ENCODE measurements at places on chromosomes 2 and 18.

DNA sequence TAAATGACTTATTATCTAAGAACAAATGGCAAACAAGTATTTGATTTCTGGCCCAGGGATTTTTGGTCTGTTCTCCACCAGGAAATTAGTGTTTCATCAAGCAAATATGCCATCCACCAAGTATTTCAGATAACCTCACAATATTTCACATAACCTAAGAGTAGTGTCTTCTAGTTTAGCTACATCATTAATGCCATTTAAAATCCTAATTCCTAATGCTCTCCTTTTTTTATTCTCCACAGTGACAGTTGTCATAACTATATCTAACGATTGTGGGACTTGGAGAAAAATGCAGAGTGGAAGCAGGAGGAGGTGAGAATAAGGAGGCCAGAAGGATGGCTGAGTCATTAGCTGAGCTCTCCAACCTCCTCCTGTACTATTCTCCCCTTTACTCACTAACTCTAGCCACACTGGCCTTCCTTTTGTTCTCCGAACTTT is 58.5 kb upstream of the CTLA4 start:
- no peak for DNase-seq

- peak; percentile 60 for DNase-seq
Measured at GRCh38 chr2:130376433-130377293, 20.8 kb downstream of the PTPN18 start.

DNA sequence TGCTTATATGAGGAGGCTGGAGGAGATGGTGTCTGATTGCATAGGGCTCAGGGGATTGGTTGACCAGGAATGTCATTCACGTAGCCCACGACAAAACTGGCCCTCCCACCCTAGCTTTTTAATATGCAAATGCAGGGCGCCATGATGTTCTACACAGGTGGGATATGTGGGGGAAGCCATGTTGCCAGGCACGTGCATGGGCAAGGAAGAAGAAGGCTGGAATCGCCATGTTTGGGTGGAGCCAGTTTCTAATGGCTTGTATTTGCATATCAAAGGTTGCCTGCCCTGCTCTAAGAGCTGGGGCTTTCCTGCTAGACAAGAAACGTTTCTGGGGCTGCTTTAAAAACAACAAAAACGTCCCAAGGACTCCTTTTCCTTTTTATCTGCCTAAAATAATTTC is 26.5 kb upstream of the LINC00305 start:
- DNase-seq: no peak

DNA sequence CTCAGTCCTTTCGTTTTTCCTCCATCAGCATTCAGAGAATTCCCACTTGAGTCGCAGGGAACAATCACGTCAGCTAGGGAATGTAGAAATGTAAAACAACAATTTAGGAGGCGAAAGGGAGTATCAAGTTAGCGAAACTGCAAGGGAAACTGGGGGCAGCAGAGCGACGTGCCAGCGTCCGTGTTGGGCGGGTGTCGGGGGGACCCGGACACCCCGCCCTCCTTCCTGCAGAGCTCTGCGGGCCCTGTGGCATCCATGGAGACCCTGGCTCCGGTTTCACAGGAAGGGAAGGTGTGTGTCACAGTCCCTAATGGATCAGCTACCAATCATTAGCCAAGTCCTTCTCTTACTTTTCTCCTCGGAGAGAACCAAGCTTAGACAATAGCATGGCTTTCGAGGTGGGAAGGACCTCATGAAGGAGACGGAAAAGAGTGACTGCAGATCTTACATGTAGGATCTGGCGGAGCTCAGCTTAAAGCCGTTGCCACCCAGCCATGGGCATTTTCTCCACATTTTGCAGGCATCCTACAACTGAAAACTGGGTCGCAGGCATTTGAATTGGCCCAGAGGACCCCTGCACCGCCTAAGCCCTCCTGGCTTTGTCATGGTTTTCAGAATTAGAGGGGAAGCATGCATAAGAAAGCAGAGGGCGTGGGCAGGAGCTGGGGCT is 33.7 kb downstream of the SOX11 start:
- no peak for DNase-seq

- DNase-seq: peak; percentile 94
Measured at GRCh38 chr2:64644458-64645382, 9.0 kb downstream of the SERTAD2 start.

- DNase-seq: no peak
Measured at GRCh38 chr2:227782804-227783203, 30.8 kb upstream of the CCL20 start.

- no peak for DNase-seq
Measured at GRCh38 chr2:54772110-54772509, 48.6 kb downstream of the EML6 start.

Measured in NB4 (cell line).